Progenitor cell of endocrine pancreas (in vitro differentiated cells): ENCODE measurements at places on chromosomes 7 and 10. TPM values are rescaled to one million over a fixed set of nuclear protein-coding genes. Genes with fewer than 3 reads are reported as not detected.

SPDYE6 gene
- not detected in 2 replicates for total RNA-seq

NODAL gene
- not detected in 2 replicates for total RNA-seq

STARD3NL gene
- 57.5 and 61.1 TPM in 2 replicates for total RNA-seq

DBF4 gene
- total RNA-seq = 24.9 and 27.7 TPM in 2 replicates

CARD11 gene
- total RNA-seq = 11.0 and 15.8 TPM in 2 replicates

EBF3 gene
- 0.19 and 0.38 TPM in 2 replicates for total RNA-seq

ABCB4 gene
- 0.60 and 0.65 TPM in 2 replicates for total RNA-seq

NEUROG3 gene
- total RNA-seq = 7.2 and 7.3 TPM in 2 replicates

ACSL5 gene
- total RNA-seq = 0.22 and 0.33 TPM in 2 replicates

TMEM229A gene
- 0.31 TPM in 1 of 2 replicates, not detected in the other for total RNA-seq

BAMBI gene
- total RNA-seq = 31.4 and 35.4 TPM in 2 replicates

AKR1D1 gene
- 3.4 and 5.4 TPM in 2 replicates for total RNA-seq

AKR1C3 gene
- total RNA-seq = 4.6 and 9.3 TPM in 2 replicates

CCNJ gene
- 45.8 and 46.6 TPM in 2 replicates for total RNA-seq

PDE6C gene
- not detected in 2 replicates for total RNA-seq

LIPK gene
- total RNA-seq = not detected in 2 replicates

USP6NL gene
- 37.3 and 39.2 TPM in 2 replicates for total RNA-seq

BLOC1S2 gene
- total RNA-seq = 28.7 and 31.6 TPM in 2 replicates

ATOH7 gene
- total RNA-seq = 0.65 and 0.73 TPM in 2 replicates

HIP1 gene
- total RNA-seq = 61.1 and 66.6 TPM in 2 replicates

TAF3 gene
- total RNA-seq = 8.5 and 9.4 TPM in 2 replicates

CDC14C gene
- total RNA-seq = 0.22 TPM in 1 of 2 replicates, not detected in the other

MSS51 gene
- 4.2 and 5.1 TPM in 2 replicates for total RNA-seq

PHKG1 gene
- 0.27 and 1.2 TPM in 2 replicates for total RNA-seq

FGFR2 gene
- 146 and 149 TPM in 2 replicates for total RNA-seq

RAB19 gene
- total RNA-seq = 12.2 and 14.0 TPM in 2 replicates

ASZ1 gene
- total RNA-seq = not detected in 2 replicates

ZWINT gene
- total RNA-seq = 44.5 and 46.0 TPM in 2 replicates

RGS10 gene
- 0.96 and 2.0 TPM in 2 replicates for total RNA-seq

TRIM73 gene
- total RNA-seq = 10.2 and 11.3 TPM in 2 replicates

GPR15LG gene
- total RNA-seq = not detected in 2 replicates

NAPEPLD gene
- total RNA-seq = 17.4 and 18.2 TPM in 2 replicates

TMEM130 gene
- total RNA-seq = 0.20 and 0.60 TPM in 2 replicates

CASD1 gene
- total RNA-seq = 46.5 and 51.7 TPM in 2 replicates

STEAP2 gene
- total RNA-seq = 4.9 and 5.3 TPM in 2 replicates

CASTOR2 gene
- 67.0 and 79.8 TPM in 2 replicates for total RNA-seq

ZNF365 gene
- total RNA-seq = not detected in 2 replicates

SVOPL gene
- 1.4 TPM in 2 replicates for total RNA-seq

NAT16 gene
- not detected in 2 replicates for total RNA-seq

LRIT2 gene
- not detected in 2 replicates for total RNA-seq

PNPLA8 gene
- 17.1 TPM in 2 replicates for total RNA-seq

PLCE1 gene
- total RNA-seq = 12.1 and 14.1 TPM in 2 replicates

PLXDC2 gene
- total RNA-seq = 38.5 and 44.3 TPM in 2 replicates

SFTPA1 gene
- 0.22 TPM in 1 of 2 replicates, not detected in the other for total RNA-seq

PCGF5 gene
- total RNA-seq = 19.2 and 19.4 TPM in 2 replicates

ST8SIA6 gene
- 0.36 and 0.98 TPM in 2 replicates for total RNA-seq

OR2A5 gene
- total RNA-seq = not detected in 2 replicates

PNLIP gene
- not detected in 2 replicates for total RNA-seq

CPVL gene
- total RNA-seq = 22.1 and 23.1 TPM in 2 replicates

CAMK2B gene
- total RNA-seq = 9.3 and 12.2 TPM in 2 replicates

HOXA6 gene
- total RNA-seq = 0.38 TPM in 1 of 2 replicates, not detected in the other

ANKRD30A gene
- not detected in 2 replicates for total RNA-seq
